Activated naive CD4-positive, alpha-beta T cell treated with anti-CD3 and anti-CD28 coated beads for 36 hours (primary cell): ENCODE measurements at places on chromosomes 3 and 15. TPM values are rescaled to one million over a fixed set of nuclear protein-coding genes. Genes with fewer than 3 reads are reported as not detected.

ZNF662 gene
- total RNA-seq: 1.2 TPM

GRCh38 chr3:44468572-44469520 is 8.6 kb downstream of the ZNF445 start:
- peaks cover 31% of the 10 kb centered on the region for H3K4me1 ChIP-seq
- DNase-seq: peak; percentile 44
- H3K4me3 ChIP-seq: no peak overlapping the region
- H3K27ac ChIP-seq: no peak overlapping the region

SEC61A1 gene
- total RNA-seq: 115 TPM

GALNT15 gene
- total RNA-seq: not detected

DNA sequence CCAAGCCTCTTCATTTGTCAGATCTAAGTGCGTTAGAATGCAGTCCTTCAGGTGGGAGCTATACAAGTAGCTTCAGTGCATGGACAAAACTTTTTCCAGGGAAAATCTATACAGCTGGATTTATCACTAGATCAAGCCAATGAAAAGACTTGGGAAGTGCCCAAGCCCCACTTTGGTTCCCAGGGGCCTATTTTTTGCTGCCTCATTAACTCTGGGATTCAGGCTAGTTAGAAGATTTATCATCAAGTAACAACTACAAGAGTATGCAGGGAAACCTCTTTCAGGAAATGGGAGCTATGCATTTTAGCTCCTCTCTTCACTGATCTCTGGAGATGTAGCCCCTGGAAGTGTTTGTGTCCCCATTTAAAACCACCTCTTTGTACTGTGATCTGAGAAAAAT is 908.8 kb downstream of the SQOR start:
- no peaks in the 10 kb centered on the region for H3K27me3 ChIP-seq
- DNase-seq: no peak
- H3K4me1 ChIP-seq: no peaks in the 10 kb centered on the region

GRCh38 chr3:188337232-188337631 is 183.3 kb downstream of the LPP start:
- no peak for DNase-seq
- no peak overlapping the region for H3K27ac ChIP-seq
- peaks cover 34% of the 10 kb centered on the region for H3K4me1 ChIP-seq
- H3K27me3 ChIP-seq: no peaks in the 10 kb centered on the region
- no peak overlapping the region for H3K4me3 ChIP-seq
- peaks cover 5% of the 10 kb centered on the region for H3K36me3 ChIP-seq

- H3K27me3 ChIP-seq: peaks cover 23% of the 10 kb centered on the region
- H3K4me1 ChIP-seq: no peaks in the 10 kb centered on the region
- no peak for DNase-seq
These were observed 237.9 kb downstream of the GAP43 start for GRCh38 chr3:115861166-115861733.

DNA sequence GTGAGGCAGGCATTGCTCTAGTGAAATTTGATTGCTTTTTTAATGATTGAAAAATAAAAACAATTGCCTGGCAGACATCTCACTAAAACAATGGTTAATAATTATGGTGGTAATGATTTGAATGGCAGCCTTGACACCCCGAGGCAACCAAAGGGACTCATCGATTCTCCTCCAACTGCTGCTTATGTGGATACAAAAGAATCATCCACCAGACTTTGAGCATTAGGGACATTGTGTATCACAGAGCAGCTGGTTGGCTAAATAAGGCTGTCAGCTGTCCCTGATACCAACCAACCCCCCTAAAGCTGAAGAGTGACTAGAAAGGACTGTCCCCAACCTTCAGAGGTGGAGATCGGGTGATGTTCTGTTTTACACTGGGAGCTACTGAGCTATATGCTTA is 1.7 kb upstream of the CD47 start:
- peaks cover 7% of the 10 kb centered on the region for H3K36me3 ChIP-seq
- peak; percentile 24 for DNase-seq
- peaks cover 35% of the 10 kb centered on the region for H3K4me1 ChIP-seq
- no peak overlapping the region for H3K27ac ChIP-seq
- H3K4me3 ChIP-seq: peak overlapping the region; percentile 92

- H3K4me3 ChIP-seq: no peak overlapping the region
- no peak overlapping the region for H3K27ac ChIP-seq
- no peak for DNase-seq
- H3K4me1 ChIP-seq: no peaks in the 10 kb centered on the region
- no peaks in the 10 kb centered on the region for H3K27me3 ChIP-seq
- H3K36me3 ChIP-seq: no peaks in the 10 kb centered on the region
These were observed 1375.1 kb upstream of the ALCAM start for GRCh38 chr3:103991461-103992115.

- H3K4me3 ChIP-seq: peak overlapping the region; percentile 25
- peak; percentile 17 for DNase-seq
- H3K27ac ChIP-seq: peak overlapping the region; percentile 73
- peaks cover 28% of the 10 kb centered on the region for H3K4me1 ChIP-seq
- no peaks in the 10 kb centered on the region for H3K27me3 ChIP-seq
These were observed 2.0 kb upstream of the TOPBP1 start for GRCh38 chr3:133663569-133664313.

MUC20 gene
- 0.43 TPM for total RNA-seq

- peaks cover 11% of the 10 kb centered on the region for H3K4me1 ChIP-seq
- H3K27me3 ChIP-seq: peaks cover 22% of the 10 kb centered on the region
- H3K36me3 ChIP-seq: no peaks in the 10 kb centered on the region
- H3K4me3 ChIP-seq: peak overlapping the region; percentile 76
- H3K27ac ChIP-seq: no peak overlapping the region
These were observed 418.2 kb upstream of the NAALADL2 start for GRCh38 chr3:174440741-174441587.

GRCh38 chr3:187072102-187072501 is 67.2 kb downstream of the RPL39L start:
- H3K27ac ChIP-seq: peak overlapping the region; percentile 14
- no peaks in the 10 kb centered on the region for H3K27me3 ChIP-seq
- peaks cover 50% of the 10 kb centered on the region for H3K36me3 ChIP-seq
- H3K4me1 ChIP-seq: peaks cover 17% of the 10 kb centered on the region

DNA sequence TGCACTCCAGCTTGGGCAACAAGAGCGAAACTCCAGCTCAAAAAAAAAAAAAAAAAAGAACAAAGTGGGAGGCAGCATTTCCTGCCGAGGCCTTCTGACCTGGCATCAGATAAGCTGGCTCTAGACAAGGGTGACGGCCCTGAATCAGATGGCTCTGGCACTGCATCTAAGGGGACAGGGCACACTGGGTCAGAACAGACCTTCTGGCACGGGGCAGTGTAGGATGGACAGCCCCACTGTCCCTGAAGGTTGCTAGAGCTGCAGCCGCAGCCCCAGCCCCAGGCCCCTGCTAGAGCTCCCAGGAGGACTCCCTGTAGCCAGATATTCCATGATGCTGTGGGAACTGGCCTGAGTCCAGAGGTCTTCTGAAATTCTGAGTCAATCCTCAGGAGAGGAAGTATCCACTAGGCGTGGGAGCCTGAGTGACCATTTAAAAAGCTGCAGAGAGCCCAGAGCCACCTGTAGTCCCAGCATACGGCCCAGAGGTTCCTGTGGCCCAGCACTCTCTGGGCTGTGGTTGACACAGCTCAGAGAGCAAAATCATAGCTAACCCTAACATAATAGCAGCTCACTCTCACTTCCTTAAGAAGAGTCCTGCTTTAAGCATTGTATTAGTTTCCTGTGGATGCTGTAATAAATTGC is 69.2 kb upstream of the MFGE8 start:
- no peak overlapping the region for H3K4me3 ChIP-seq
- no peaks in the 10 kb centered on the region for H3K27me3 ChIP-seq
- no peak overlapping the region for H3K27ac ChIP-seq

DNA sequence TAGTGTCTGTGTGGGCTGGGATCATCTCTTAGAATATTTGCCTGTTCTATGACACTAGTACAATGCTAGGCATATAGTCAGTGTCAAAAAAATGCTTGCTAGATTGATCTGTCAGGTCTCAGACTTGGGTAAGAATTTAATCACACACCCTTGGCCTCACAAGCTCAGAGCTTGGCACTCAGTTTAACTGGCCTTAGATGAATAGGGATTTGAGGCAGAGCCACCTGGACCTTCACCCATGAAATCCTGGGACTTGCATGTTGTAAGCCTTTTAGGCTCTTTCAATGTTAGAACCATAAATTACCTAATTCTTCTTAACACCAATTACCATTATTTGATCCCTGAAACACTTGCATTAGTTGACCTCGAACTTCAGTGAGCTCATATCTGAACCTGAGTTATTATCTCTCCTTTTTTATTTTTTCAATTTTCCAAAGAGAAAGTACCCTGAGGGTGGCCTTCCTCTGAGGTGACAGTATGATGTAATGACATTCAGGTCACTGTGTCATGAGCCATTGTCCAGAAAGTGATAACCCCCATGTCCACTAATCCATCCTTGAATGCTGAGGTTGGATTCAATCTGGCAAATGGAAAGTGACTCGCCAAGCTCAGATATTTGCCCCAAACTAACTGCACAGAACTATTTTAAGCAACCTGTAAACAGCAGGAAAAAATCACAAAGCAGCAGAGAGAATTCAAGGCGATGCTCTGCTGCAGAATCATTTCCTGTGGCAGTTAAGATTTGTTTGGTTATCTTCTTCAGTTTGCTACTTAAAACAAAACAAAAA is 615.2 kb upstream of the NR2F2 start:
- no peaks in the 10 kb centered on the region for H3K36me3 ChIP-seq
- H3K4me3 ChIP-seq: no peak overlapping the region
- H3K4me1 ChIP-seq: peaks cover 3% of the 10 kb centered on the region
- DNase-seq: no peak
- no peaks in the 10 kb centered on the region for H3K27me3 ChIP-seq

DNA sequence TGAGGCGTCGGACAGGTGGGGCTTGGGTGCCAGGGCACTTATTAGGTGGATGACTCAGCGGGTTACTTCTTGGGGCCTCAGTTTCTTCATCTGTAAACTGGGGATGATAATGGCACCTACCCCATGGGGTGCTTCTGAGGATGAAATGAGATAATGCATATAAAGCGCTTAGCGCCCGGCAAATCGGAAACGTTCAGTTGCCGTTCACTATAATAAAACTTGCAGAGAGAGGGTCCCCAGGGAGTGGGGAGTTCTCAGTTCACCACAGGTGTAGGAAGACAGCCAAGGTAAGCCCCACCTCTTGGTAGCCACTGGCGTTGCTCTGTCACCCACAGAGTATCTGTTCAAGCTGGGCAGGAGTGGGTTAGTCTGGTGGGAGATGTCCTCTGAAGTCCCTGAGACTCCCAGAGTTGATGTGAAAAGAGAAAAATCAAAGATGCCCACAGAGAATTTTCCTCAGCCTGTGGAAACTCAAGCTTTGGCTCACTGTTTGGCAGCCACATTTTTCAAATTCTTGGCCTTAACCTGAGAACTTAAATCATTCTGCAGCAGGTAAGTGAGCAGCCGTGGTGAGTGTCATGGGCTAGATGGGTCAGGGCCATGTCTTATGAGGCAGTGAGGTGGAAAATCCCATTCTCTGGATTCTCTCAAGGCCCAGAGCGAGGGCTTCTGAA is 221.5 kb upstream of the BHLHE40 start:
- no peaks in the 10 kb centered on the region for H3K27me3 ChIP-seq
- DNase-seq: no peak
- H3K36me3 ChIP-seq: peaks cover 35% of the 10 kb centered on the region
- H3K4me1 ChIP-seq: peaks cover 3% of the 10 kb centered on the region
- H3K27ac ChIP-seq: no peak overlapping the region
- H3K4me3 ChIP-seq: no peak overlapping the region

GRCh38 chr3:101193957-101194356 is 126.4 kb downstream of the IMPG2 start:
- H3K4me3 ChIP-seq: no peak overlapping the region
- no peak for DNase-seq
- H3K27ac ChIP-seq: no peak overlapping the region

NECTIN3 gene
- total RNA-seq: 3.0 TPM

GRCh38 chr15:101123222-101123910 is 128.5 kb downstream of the CHSY1 start:
- no peak for DNase-seq
- peaks cover 3% of the 10 kb centered on the region for H3K36me3 ChIP-seq
- peaks cover 59% of the 10 kb centered on the region for H3K4me1 ChIP-seq

RASL12 gene
- not detected for total RNA-seq

IMPG2 gene
- 0.05 TPM for total RNA-seq

DPPA2 gene
- not detected for total RNA-seq

DNA sequence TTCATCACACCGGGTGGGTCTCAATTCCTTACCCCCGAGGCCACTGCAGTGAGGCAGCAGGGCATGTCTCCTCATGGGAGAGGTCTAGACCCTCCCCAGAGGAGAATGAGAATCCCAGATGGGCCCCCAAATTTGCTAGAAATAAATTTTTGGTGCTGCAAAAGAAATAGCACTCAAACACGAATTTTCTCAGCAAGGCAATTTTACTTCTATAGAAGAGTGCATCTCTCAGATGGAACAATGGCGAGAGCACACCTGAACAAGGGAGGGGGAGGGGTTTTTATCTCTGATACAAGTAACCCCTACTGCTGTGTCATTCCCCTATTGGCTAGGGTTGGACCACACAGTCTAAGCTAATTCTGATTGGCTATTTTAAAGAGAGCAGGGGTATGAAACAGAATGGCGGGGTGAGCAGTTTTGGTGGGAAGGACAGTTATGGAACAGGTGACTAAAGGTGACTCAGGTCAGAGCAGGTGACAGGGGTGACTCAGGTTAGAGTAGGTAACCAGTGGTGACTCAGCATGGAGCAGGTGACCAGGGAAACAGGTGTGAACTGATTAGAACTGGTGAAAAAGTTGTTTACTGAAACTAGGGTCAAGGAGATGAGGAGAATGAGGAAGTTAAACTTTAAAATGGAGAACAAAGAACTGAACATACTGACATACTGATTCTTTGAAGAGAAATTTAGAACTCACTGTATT is 93.0 kb upstream of the WNT7A start:
- no peak overlapping the region for H3K4me3 ChIP-seq
- H3K36me3 ChIP-seq: no peaks in the 10 kb centered on the region
- no peak overlapping the region for H3K27ac ChIP-seq

CCDC33 gene
- not detected for total RNA-seq

- peak; percentile 41 for DNase-seq
- no peak overlapping the region for H3K4me3 ChIP-seq
- H3K27ac ChIP-seq: no peak overlapping the region
- no peaks in the 10 kb centered on the region for H3K36me3 ChIP-seq
- no peaks in the 10 kb centered on the region for H3K27me3 ChIP-seq
- no peaks in the 10 kb centered on the region for H3K4me1 ChIP-seq
These were observed 70.5 kb upstream of the KLHL25 start for GRCh38 chr15:85865070-85865684.

SLC24A5 gene
- total RNA-seq: not detected

DNA sequence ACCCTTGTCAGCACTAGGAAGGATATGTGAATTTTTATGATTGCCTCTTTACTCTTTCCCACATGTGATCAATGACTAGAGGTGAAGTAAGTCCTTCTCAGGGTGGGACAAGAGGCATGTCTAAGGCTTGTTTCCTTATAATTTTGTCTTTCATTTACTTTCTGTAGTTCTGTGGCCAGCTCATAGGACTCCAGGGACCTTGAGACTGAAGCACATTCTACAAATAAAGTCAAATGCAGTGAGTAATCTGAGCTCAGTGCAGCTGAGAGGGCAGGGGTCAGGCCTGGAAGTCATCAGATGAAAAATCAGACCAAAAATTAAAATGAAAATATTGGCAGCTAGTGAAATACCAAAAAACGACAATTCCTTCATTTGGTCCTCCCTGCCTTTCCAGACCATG is 424.7 kb upstream of the THBS1 start:
- peaks cover 7% of the 10 kb centered on the region for H3K27me3 ChIP-seq
- no peak for DNase-seq
- H3K4me1 ChIP-seq: no peaks in the 10 kb centered on the region
- H3K27ac ChIP-seq: no peak overlapping the region
- no peak overlapping the region for H3K4me3 ChIP-seq
